ENCODE measurements at places on chromosomes 2 and 18.
A peak's percentile ranks its signal among the peaks of the same experiment; 100 is the strongest.

GRCh38 chr2:196077821-196078220 is 9.2 kb upstream of the DNAH7 start:
- no peak for DNase-seq

DNA sequence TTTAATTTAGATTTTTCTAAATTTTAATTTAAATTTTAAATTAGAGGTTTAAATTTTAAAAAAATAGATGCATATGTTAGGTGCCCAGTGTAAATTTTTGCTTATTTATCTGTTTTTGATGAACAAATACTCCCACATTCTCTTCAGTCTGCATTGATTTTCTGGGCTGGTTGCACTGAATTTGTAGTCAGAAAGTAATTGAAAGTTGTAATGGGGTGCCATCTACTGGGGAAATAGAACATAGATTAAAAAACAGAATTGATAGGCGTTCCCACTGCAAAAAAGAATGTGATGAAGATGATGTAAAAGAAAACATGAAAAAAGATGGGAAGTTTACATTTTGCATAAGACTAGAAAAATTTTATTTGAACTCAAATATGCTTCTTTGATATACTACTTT is 51.7 kb upstream of the CCDC85A start:
- DNase-seq, result no peak

DNA sequence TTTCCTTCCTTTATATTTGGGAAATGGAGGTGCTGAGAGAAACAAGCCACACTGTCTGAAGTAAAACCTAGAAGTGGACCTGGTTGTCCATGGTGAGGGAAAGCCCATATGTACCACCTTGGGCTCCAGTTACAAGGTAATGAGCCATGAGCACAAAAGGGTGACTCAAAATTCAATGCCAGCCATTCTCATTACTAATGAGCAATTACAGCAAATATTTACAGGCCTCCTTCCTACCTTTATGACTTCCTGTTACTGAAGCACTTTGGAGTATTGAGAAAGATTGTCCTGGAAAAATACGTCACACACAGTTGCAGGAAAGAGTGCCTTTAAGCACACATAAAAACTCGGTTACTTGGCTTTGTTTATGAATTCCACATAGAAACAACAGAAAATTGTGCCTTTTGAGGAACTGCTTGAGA is 9.1 kb downstream of the EPAS1 start:
- no peak for DNase-seq

- DNase-seq, result no peak
These were observed 214.6 kb downstream of the RDH14 start for GRCh38 chr2:18345848-18346247.

- DNase-seq, result no peak
These were observed 126.9 kb upstream of the PXDN start for GRCh38 chr2:1871171-1871570.

- no peak for DNase-seq
These were observed 580.1 kb downstream of the ZEB2 start for GRCh38 chr2:143939626-143940330.

DNA sequence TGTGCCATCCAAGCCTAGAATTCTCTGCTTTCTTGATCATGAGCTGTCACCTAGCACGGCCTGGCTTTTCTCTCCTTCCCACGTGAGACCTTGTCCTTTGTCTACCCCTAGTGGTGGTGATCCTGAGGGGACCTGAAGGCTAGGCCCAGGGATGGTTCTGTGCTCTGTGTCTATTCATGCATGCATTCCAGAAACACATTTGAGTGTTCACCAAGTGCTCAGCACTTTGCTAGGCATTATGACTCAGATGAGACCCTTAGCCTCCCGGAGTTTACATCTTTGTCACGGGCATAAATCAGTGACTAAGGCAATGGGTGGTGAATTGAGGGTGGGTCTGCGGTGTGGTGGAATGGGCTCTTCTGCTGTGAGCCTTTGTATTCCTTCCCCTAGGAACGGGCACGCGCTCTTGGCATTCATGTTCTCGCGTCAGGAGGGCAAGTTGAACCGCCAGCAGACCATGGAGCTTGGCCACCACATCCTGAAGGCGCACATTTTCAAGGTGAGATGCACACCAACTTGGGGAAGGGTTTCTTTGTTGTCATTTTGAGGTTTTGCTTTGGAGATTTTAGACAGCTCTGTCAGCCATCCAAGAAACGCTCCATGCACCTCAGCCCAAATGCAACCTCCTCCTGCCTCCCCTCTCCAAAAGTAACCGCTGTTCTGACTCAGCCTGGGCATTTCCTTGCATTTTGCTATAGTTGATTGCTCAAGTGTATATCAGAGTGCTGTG is 100.9 kb downstream of the WDSUB1 start:
- DNase-seq, result peak; percentile 34

DNA sequence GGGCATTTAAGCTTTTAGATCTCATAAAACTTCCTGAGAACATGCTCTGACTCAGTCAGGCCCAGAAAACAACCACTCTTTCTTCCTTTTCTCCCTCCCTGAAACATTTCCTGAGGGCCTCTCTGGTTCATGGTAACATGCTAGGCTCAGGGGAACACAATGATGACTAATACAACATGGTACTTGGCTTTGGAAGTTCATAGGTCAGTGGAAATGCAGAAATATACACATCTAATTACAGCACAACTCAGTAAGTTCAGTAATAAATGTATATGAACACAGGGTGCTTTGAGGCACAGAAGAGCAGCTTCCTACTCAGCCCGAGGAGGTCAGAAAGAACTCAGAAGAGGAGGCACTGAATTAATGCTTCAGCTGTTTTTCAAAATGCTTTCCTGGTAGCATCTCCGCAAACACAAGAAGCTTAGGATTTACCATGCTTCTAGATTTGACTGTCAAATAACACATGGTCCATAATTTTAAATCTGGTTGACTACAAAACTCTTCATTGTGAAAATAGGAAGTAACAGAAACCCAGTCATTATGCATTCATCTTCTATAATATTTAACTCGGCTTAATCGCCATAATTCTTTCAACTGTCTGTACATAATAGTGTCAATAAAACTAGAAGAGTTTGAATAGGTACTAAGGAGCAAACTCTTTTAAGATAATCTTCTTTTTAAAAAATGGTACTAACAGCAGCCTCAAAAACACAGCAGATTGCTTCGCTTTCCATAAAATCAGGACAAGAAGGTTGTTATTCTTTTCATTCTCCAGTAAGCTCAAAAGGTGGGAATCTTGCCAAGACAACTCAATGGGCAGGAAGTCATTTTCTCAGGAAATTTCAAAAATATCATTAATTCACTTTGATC is 251.3 kb downstream of the DLGAP1 start:
- no peak for DNase-seq

DNA sequence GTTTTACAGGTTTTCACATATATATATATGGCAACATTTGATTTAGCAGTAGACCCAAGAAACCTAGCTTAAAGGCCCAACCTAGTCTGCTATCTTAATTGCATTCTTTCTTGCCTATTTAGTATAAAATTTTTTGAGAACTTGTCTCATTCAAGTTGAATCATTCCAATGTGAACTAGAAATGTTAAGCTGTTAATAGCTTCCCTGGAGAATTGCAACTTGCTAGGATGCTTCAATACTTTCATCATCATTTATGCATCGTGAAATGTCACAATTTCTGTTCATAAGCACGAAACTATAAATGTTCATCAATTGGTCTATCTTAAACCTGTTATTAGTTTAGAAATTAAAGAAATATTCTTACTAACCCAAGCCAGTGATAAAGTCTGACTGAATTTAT is 217.6 kb downstream of the BABAM2 start:
- DNase-seq, result no peak

- no peak for DNase-seq
These were observed 37.5 kb downstream of the TBC1D8 start for GRCh38 chr2:101113441-101114267.

GRCh38 chr2:160290598-160290997 is 90.5 kb upstream of the ITGB6 start:
- no peak for DNase-seq

DNA sequence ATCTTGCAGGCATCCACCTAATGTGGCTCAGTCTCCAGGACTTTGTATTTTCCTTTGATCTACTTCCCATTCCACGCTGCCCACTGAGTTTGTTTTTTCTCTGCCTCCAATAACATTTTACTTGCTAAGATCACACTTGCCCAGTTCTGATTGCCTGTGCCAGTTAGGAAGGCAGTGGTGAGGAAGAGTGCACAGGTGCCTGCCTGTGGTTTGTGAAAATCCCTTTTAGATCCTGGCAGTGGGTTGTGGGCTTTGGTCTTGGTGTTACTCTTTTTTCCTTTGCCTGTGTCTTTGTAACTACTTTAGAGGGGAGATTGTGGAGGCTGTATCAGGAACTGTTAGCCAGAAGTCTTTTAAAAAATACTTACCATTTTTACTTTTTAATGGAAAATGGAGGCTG is 36.9 kb upstream of the KCNG2 start:
- no peak for DNase-seq

DNA sequence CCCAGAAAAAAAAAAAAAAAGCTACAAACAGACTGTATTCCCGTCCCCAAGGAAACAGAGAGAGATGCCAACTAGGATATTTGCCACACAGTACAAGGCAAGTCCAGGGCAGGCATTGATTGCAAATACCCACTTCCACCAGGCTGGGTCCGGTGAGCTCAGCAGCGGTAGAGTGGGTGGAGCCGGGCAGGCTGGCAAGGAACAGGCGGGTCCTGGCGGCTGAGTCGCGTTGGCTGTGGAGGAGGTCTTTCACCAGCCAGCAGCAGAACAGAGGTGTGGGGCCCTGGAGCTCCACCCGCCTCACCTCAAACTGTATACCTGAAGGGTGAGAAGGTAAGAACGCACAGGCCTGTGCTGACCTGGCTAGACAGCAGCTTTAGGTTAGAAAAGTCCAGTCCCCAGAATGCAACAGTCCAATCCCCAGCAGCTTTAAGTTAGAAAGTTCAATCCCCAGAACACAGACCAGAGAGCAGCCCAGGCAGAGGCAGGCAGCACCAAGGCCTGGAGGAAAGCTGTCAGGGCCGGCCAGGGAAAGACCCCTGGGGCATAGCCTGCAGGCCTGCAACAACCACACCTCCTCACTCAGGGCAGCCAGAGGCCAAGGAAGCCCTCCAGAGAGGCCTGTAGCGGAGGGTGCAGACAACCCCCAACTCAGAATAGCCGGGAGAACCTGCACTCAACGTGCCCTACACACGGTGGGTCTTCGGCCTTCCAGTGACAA is 21.9 kb upstream of the MTERF4 start:
- DNase-seq, result peak; percentile 66

DNA sequence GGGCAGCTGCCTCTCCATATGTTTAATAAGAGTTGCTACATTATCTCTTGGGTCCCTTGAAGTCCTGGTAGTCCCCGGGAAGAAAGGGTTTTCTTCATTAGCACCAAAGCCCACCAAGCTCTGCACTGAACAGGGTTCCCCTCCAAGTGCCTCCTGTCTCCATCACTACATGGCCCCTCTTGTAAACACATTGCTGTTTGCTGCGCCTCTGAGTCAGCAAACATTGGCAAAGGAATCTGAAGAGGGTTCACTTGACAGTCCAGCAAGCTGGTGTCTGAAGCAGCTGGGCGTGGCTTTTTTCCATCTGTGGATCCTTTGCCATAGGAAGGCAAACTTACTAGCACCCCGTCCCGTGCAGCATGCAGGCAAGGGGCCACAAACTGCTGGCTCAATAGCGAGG is 82.8 kb downstream of the TEX51 start:
- no peak for DNase-seq

DNA sequence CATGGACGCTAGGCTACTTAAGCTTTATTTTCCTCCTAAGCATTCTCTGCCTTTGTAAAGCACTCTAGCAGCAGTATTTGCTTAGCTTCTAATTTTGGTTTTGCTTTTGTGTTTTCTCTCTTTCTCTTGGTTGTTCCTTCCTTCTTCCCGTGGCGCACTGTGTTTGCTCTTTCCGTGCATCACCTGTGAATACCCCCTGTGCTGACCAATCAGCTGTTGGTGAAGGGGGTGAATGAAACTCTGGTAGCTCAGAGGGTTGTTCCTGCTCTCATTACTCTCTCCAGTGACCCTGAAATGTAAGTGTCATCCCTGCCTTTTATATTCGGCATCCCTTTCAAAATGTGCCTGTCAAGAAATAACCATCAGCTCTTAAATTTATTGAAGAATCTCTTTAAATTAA is 45.5 kb upstream of the TNFRSF11A start:
- DNase-seq, result no peak

DNA sequence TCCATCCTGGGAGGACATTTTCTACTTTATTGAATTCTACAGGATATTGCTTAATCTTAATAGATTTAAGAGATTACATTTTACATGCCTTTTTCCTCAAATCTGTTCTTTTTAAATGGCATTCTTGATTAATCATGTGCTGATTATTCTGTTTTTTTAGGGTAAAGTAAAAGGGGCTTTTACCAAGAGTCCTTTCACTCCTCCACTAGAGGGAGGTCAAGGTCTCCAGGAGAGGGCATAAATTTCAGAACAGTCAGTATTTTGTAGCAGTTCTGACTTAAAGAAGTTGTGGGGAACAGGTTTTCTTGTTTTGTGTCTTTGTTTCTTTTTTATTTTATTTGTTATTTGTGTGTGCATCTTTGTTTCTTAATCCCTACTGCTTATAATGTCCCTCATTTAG is 25.4 kb downstream of the WDR75 start:
- peak; percentile 37 for DNase-seq

DNA sequence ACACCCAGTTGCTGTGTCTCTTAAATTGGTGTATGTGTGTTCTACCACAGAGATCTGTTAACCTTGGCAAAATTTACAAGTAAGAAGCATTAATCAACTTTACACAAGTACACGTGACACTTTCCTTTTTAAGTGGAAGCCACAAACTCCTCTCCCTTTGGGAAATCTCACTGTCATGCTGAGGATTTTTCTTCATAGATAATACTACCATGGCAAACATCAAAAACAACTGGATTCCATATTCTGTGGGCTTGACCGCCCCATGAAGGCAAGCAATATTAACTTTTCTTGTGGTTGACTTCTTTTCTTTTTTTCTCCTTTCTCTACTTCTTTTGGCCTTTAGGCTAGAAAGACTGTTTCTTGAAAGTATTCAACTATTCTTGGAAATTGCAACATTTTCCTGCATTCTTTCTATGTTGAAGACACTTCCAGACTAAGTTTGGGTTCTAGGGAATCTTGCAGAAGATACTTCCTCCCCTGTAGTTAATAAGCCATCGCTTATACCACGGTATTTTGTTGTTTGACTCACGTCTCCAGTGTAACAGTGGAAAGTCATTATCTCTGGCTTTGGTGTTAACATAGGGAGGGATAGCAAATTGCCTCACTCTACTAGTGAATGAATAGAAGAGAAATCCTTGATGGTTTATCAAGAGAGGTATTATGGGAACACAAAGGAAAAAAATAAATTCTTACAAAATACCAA is 79.5 kb downstream of the SLC8A1 start:
- DNase-seq, result no peak

- DNase-seq, result peak; percentile 11
These were observed 54.5 kb downstream of the SKA1 start for GRCh38 chr18:50429207-50429948.

DNA sequence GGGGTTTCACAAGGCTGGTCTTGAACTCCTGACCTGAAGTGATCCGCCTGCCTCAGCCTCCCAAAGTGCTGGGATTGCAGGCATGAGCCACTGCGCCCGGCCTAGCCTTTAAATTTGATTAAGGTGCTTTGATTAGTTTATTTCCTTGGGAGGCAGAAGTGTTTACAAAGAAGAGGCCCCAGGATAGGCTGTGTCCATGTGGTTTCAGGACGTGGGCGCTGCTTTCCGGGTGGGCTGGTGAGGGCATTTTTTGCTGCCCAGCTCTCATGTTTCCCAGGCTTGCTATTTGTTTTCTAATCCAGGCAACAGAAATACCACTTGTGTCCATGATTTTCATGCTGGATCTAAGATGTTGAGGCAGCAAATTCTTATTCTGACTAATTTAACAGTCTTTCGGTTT is 124.2 kb downstream of the SH3RF3 start:
- DNase-seq, result no peak

GRCh38 chr2:83386549-83386948 is 1072.5 kb downstream of the SUCLG1 start:
- no peak for DNase-seq

- no peak for DNase-seq
These were observed 191.6 kb downstream of the BABAM2 start for GRCh38 chr2:28082131-28082530.
